Natural killer cell (primary cell): ENCODE measurements at places on chromosomes 7 and 10. TPM values are rescaled to one million over a fixed set of nuclear protein-coding genes. Genes with fewer than 3 reads are reported as not detected.

DNA sequence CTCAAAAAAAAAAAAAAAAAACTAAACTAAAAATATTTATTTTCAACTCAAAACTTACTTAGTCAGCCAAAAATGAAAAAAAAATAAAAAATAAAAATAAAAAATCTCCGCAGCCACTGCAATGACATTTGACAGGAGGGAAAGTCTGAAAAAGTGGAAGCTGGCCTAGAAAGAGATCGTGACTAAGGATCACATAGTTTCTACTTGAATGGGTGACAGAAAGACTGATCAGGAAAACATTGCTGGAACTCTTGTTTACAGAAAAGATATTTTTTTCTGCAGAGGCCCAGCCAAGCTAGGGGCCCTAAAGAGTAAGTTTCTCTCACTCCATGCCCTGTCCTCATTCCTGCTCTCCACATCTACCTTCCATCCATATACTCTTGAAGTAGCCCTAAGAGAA is 92.8 kb upstream of the KCND2 start:
- H3K27ac ChIP-seq: no peak overlapping the region
- no peaks in the 10 kb centered on the region for H3K27me3 ChIP-seq
- no peak overlapping the region for H3K4me3 ChIP-seq
- no peak for DNase-seq
- no peaks in the 10 kb centered on the region for H3K4me1 ChIP-seq

GRCh38 chr7:77330169-77330882 is 85.8 kb downstream of the GSAP start:
- H3K27me3 ChIP-seq: no peaks in the 10 kb centered on the region
- H3K4me1 ChIP-seq: peaks cover 67% of the 10 kb centered on the region

Gene TRIM50
- total RNA-seq: not detected

Gene INTS1
- total RNA-seq: 92.7 TPM

Gene SPACDR
- total RNA-seq: 3.9 TPM

DNA sequence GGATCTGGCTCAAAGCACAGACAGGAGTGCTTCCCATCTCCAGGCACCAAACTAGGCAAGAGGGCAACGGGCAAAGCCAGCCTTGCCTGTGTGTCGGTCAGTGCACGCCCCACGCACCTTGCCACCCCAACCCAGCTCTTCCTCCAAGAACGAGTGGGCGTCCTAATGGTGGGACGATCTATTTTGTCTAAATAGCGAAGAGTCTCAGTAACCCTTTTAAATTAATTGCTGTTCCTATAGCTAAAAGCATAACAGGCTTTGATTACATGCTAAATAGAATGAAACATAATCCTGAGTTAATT is 12.2 kb downstream of the EN2 start:
- H3K4me1 ChIP-seq: peaks cover 29% of the 10 kb centered on the region
- DNase-seq: no peak
- no peak overlapping the region for H3K4me3 ChIP-seq
- no peak overlapping the region for H3K27ac ChIP-seq

GRCh38 chr7:47443049-47443448 is 138.9 kb downstream of the TNS3 start:
- H3K4me1 ChIP-seq: no peaks in the 10 kb centered on the region
- no peak for DNase-seq
- no peaks in the 10 kb centered on the region for H3K27me3 ChIP-seq
- no peaks in the 10 kb centered on the region for H3K36me3 ChIP-seq
- no peak overlapping the region for H3K4me3 ChIP-seq
- H3K27ac ChIP-seq: no peak overlapping the region

GRCh38 chr7:46613551-46613950 is 692.5 kb upstream of the IGFBP3 start:
- no peaks in the 10 kb centered on the region for H3K36me3 ChIP-seq
- H3K27ac ChIP-seq: no peak overlapping the region
- no peak for DNase-seq
- H3K4me3 ChIP-seq: no peak overlapping the region
- H3K27me3 ChIP-seq: no peaks in the 10 kb centered on the region

- DNase-seq: no peak
- no peaks in the 10 kb centered on the region for H3K4me1 ChIP-seq
- no peaks in the 10 kb centered on the region for H3K27me3 ChIP-seq
These were observed 64.1 kb downstream of the CTTNBP2 start for GRCh38 chr7:117808910-117809705.

Gene GBX1
- not detected for total RNA-seq

Gene SFTPA1
- not detected for total RNA-seq

- H3K27ac ChIP-seq: no peak overlapping the region
- H3K4me1 ChIP-seq: no peaks in the 10 kb centered on the region
- DNase-seq: no peak
- no peaks in the 10 kb centered on the region for H3K27me3 ChIP-seq
- H3K4me3 ChIP-seq: no peak overlapping the region
These were observed 569.1 kb downstream of the INHBA start for GRCh38 chr7:41133690-41134299.

Gene TMEM273
- total RNA-seq: 29.4 TPM

Gene ATRNL1
- total RNA-seq: not detected

DNA sequence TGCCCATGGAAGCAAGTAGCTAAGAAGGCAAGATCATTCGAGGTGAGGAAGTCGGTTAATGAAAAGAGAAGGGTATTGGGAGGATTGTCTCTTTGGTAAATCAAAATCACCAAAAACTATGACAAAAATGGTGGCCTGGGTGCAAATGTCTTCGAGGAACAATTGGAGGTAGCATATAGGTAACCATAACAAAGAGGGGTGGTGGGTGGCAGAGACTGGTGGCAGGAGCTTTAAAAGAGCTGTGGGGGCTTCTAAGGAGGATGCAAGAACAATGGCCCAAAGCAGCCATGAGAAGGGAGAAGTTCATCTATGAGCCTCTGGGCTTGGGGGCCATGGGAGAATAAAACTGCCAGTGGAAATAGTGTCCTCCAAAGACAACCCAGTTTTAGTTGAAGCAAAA is 172.2 kb upstream of the PDE1C start:
- no peaks in the 10 kb centered on the region for H3K36me3 ChIP-seq
- DNase-seq: no peak
- no peaks in the 10 kb centered on the region for H3K4me1 ChIP-seq
- H3K27ac ChIP-seq: no peak overlapping the region

Gene SLC29A3
- total RNA-seq: 4.0 TPM

- DNase-seq: no peak
- no peaks in the 10 kb centered on the region for H3K4me1 ChIP-seq
- H3K36me3 ChIP-seq: no peaks in the 10 kb centered on the region
- no peak overlapping the region for H3K4me3 ChIP-seq
- H3K27me3 ChIP-seq: no peaks in the 10 kb centered on the region
These were observed 22.3 kb upstream of the NXPH1 start for GRCh38 chr7:8411103-8411502.

Gene KCP
- not detected for total RNA-seq

GRCh38 chr10:33335801-33336581 is 1.5 kb upstream of the NRP1 start:
- no peak overlapping the region for H3K27ac ChIP-seq
- DNase-seq: no peak
- H3K4me3 ChIP-seq: no peak overlapping the region
- H3K4me1 ChIP-seq: peaks cover 27% of the 10 kb centered on the region
- no peaks in the 10 kb centered on the region for H3K36me3 ChIP-seq

DNA sequence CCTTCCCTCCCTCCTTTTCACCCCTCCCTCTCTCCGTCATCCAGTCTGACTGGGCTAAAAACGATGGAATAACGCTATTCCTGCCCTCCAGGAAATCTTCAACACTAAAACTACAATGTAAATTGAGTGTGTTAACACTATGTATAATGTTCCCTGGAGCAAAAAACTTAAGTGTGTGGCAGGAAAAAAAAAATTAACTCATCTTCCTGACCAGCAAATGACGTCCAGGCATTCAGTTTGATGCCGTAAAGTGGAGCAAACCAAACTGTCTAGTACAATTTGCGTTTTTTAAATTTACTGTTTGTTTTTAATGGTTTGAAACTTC is 545 bp upstream of the MTPN start:
- H3K36me3 ChIP-seq: peaks cover 7% of the 10 kb centered on the region

DNA sequence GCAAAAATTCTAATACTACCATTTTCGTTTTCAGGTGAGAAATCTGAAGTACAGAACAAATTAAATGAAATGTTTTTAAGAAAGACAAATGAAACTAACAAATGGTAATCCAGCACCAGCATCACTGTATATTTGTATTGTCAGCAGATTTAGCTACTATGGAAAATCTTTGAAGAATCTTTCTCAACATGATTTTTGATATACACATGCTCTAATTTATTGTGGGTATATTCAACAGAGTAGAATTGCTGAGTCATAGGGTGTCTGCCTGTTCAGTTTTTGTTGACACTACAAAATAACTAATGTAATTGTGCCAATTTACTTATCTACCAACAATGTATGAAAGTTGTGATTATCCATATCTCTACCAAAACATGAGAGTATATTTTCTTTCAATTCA is 437.6 kb downstream of the PCDH15 start:
- no peak overlapping the region for H3K4me3 ChIP-seq
- H3K4me1 ChIP-seq: no peaks in the 10 kb centered on the region
- H3K27ac ChIP-seq: no peak overlapping the region
- no peak for DNase-seq
- H3K36me3 ChIP-seq: no peaks in the 10 kb centered on the region
- no peaks in the 10 kb centered on the region for H3K27me3 ChIP-seq

DNA sequence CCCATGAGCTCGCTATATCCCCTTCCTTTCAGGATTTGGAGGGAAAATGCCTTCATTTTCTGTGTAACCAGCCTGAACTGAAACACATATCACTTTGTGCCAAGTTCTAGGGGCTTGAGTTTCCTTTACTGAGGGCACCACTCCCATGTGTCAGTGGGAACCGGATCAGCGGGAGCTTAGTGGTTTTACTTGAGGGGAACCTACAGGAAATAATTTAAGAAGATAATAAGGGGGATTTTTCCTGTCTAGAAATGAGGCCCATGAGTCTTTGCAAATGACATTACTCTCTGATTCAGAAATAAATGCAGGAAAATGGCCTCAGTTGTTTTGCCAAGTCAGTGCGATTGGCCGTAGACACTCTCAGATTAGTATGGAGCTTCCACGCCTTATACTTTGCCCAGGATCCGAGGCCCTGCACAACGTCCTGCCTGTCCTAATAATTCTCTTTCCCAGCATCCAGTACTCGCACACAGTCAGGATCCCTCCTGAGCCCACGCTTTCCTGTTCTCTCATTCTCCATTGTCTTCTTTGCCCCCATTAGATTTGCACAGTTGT is 86.4 kb upstream of the LYZL1 start:
- H3K4me3 ChIP-seq: no peak overlapping the region
- no peaks in the 10 kb centered on the region for H3K27me3 ChIP-seq
- H3K27ac ChIP-seq: no peak overlapping the region
- no peaks in the 10 kb centered on the region for H3K4me1 ChIP-seq
- H3K36me3 ChIP-seq: no peaks in the 10 kb centered on the region
- DNase-seq: no peak

- H3K27ac ChIP-seq: no peak overlapping the region
- H3K4me3 ChIP-seq: no peak overlapping the region
- peaks cover 2% of the 10 kb centered on the region for H3K36me3 ChIP-seq
These were observed 160.2 kb downstream of the JAZF1 start for GRCh38 chr7:28020302-28020940.

Gene KLF14
- total RNA-seq: not detected

Gene CYP26C1
- total RNA-seq: 0.09 TPM

DNA sequence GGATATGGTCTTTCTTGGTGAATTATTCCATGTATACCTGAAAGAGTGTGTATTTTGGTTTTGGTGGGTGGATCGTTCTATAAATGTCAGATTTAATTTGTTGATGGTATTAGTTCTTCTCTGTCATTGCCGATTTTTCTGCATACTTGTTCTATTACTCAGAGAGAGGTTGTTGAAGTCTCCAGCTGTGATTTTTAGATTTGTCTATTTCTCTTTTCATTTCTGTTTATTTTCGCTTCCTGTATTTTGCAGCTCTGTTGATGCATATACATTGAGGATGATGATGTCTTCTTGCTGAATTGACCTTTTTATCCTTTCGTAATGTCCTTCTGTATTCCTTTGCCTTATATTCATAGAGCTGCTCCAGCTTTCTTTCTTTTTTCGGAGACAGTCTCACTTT is 12.1 kb upstream of the BHLHA15 start:
- H3K4me3 ChIP-seq: no peak overlapping the region
- no peaks in the 10 kb centered on the region for H3K27me3 ChIP-seq
- peaks cover 17% of the 10 kb centered on the region for H3K4me1 ChIP-seq
- peaks cover 5% of the 10 kb centered on the region for H3K36me3 ChIP-seq

GRCh38 chr7:32905175-32905662 is 13.7 kb upstream of the KBTBD2 start:
- peak; percentile 23 for DNase-seq
- peak overlapping the region; percentile 11 for H3K4me3 ChIP-seq
- peaks cover 14% of the 10 kb centered on the region for H3K4me1 ChIP-seq
- H3K27me3 ChIP-seq: no peaks in the 10 kb centered on the region
- H3K36me3 ChIP-seq: no peaks in the 10 kb centered on the region

Gene ATP6V0A4
- not detected for total RNA-seq

DNA sequence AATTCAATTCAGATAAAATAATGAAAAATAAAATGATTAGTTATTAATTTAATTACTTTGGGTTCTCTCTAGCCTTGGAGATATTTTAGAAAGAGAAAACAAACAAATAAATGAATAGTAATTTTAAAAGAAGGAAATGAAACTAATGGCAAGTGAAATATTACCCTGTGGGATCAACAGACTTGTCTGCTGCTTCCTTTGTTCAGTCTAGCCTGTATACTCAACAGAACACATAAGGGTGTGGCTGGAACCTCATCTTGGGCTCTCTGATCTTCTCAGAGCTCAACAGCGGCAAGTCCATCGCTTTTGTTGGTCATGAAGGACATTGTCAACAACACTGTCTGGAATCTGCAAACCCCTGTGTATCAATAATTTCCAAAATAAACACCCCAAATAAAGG is 904.9 kb downstream of the IPMK start:
- H3K27me3 ChIP-seq: no peaks in the 10 kb centered on the region
- H3K36me3 ChIP-seq: no peaks in the 10 kb centered on the region
- H3K27ac ChIP-seq: no peak overlapping the region
- no peaks in the 10 kb centered on the region for H3K4me1 ChIP-seq
- no peak for DNase-seq
- no peak overlapping the region for H3K4me3 ChIP-seq

GRCh38 chr7:47818796-47819606 is 129.3 kb downstream of the PKD1L1 start:
- no peak overlapping the region for H3K4me3 ChIP-seq
- no peak for DNase-seq
- H3K4me1 ChIP-seq: no peaks in the 10 kb centered on the region

GRCh38 chr10:17176091-17176490 is 25.4 kb downstream of the TRDMT1 start:
- no peaks in the 10 kb centered on the region for H3K27me3 ChIP-seq
- no peaks in the 10 kb centered on the region for H3K36me3 ChIP-seq
- H3K4me1 ChIP-seq: peaks cover 4% of the 10 kb centered on the region

- H3K36me3 ChIP-seq: no peaks in the 10 kb centered on the region
- DNase-seq: no peak
- H3K27ac ChIP-seq: no peak overlapping the region
- no peak overlapping the region for H3K4me3 ChIP-seq
- H3K4me1 ChIP-seq: no peaks in the 10 kb centered on the region
- H3K27me3 ChIP-seq: no peaks in the 10 kb centered on the region
These were observed 655.0 kb upstream of the MGMT start for GRCh38 chr10:128812000-128812399.
